ENCODE measurements at places on chromosomes 4 and X.
A peak's percentile ranks its signal among the peaks of the same experiment; 100 is the strongest.

DNA sequence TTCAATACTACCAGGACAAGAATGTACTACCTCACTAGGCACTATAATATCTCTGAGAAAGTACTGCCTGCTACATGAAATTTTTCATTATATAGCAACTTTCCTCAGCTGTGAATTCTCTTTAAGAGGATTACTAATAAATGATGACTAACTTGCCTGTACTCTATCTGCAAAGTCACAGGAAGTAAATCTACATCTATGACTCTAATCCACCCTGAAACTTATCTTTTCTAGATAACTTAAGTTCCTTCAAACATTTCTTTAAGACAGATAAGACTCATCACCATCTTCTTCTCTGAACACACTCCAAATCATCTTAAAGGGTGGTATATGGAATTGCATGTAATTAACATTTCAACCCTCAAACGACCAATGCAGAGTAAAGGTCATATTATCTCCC lies 28.8 kb downstream of the RPS6KA3 start:
- no peak for DNase-seq

DNA sequence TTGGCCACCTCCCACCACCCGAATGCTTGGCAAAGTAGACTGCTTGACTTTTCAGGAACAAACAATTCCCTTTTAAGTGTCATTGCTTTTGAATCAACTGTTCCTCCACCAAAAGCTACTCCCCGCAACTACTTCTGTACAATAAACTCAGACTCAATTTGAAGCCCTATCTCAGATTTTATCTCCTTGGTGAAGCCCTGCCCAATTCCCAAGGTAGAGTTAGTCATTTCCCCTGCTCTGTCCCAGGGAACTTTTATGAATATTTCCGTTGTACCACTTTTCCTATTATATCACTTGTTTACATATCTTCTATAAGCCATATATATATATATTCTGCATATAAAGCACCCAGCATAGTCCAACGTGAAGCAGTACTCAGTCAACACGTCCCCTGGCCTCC lies 102.8 kb downstream of the C4orf51 start:
- no peak for DNase-seq

- no peak for DNase-seq
Observed at GRCh38 chr4:17336986-17337385, 174.9 kb downstream of the QDPR start.

DNA sequence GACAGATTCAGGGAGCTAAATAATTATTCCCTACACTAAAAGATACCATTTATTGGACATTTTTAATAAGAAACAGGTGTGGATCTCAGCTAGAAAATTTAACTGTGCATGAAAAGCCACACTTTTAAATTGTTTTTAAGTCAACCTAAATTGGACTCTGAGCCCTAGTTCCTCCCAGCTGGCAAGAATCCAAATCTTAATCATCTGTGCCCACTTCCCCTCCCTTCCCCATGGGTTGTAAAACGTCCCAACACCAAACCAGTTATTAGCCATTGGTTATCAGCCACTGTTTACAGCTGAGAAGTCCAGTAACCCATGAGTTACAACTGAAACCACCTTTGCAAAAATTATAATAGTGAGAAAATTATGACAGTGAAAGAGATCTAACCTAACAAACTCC lies 125.6 kb upstream of the S100G start:
- no peak for DNase-seq

- DNase-seq, result no peak
Observed at GRCh38 chrX:79081895-79082512, 62.5 kb upstream of the GPR174 start.

DNA sequence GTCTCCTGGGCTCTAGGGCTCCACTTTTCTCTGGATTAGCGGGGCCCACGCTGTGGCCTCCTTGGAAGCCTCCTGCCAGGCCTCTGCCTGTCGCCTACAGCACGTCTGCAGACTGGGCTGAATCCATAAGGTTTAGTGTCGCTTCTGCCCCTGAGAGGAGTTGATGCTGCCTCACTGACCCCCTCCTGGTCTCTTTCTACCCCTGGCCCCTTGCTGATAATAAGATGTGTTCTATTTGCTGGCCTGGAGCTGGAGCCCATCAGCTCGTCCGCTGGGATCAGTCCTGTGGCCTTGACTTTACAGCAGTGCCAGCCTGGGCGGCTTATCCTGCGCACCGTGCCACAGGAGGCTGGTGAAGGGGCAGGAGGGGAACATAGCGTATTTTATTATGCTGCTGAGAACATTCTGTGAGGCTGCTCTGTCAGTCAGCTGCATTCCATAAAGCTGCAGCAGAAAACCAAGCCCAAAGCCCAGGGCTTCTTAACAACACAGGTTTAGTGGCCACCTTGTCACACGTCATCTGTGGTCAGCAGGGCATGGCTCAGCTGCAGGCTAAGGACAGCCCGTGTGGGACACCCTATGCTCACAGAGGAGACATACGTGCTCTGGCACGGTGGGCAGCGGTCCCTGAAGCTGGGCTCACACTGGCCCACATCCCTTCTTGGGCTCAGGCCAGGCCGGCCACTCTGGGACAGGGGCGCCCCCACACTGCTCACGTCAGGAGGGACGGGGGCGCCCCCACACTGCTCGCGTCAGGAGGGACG lies 29.3 kb upstream of the HGFAC start:
- DNase-seq, result no peak

GRCh38 chr4:8587469-8588195 lies 4.9 kb upstream of the CPZ start:
- peak; percentile 14 for DNase-seq

DNA sequence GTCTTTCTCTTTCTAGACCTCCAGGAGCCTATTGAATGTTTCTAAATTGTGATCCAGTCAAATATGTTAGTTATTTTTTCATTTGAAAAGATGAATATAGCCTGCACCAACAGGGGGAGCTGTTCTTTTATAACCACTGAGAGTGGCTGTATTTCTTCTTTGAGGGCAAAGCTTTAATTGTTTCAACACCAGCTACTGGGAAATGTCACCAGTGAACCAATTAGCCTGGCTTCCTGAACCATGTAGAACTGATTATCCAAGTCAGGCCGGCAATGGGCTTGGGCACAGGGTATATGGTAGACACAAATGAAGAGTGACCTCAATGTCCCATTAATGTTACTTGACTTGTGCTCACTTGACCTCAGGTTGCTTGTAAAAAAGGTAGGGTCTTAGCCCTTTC lies 4.8 kb upstream of the DAPP1 start:
- no peak for DNase-seq

DNA sequence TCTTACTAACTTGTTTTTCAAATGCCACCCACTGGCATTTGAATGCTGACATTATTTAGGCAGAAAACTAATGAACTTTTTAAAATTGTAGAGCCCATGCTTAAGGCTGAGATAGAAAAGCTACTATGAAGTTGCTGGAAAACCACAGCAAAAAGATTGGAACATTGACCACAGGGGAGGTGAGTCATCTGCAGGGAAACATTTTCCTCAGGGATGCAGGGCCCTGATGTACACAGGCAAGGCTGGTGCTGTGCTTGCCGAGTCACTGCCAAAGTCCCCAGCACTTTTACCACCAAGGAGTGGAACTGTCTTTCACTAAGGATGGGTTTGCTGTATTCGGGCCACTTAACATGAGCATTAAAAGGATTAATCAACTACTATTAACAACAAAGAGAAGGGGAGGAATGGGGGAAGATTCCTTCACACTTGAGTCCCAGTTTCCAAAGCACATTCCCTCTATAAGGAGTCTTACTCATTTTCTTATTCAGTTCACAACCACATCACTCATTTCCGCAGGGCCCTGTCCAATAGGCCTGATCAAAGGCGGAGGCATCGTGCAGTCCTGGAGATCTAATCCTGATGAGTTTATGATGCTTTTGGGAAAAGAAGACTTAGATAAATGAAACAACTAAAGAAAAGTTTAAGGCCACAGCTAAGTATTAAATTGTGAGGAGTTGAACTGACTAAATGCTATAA lies 202.9 kb upstream of the NPY2R start:
- no peak for DNase-seq

DNA sequence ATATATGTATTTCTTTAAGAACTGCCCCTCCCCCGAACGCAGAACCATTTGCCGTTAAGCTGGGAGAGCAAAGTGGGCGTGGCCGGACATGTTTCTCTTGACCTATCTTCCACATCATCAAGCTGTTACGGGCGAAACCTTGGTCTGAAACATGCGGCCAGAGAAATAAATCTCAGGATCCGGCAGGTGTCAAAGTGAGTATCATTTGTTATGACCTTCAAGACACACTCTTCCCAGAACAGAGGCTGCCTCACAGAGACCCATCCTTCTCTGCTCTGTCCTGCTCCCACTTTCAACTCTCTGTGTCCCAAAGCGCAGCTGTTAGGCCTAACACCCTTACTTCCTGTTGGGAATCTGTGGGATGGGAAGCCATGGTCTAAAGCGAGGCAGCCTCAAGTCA lies at the start of gene MAGEB18:
MAGEB18 (plus strand) TSS at position 70 of the 400 bp plus-strand sequence. CDS start 643 bp downstream, outside the sequence.
- no peak for DNase-seq

DNA sequence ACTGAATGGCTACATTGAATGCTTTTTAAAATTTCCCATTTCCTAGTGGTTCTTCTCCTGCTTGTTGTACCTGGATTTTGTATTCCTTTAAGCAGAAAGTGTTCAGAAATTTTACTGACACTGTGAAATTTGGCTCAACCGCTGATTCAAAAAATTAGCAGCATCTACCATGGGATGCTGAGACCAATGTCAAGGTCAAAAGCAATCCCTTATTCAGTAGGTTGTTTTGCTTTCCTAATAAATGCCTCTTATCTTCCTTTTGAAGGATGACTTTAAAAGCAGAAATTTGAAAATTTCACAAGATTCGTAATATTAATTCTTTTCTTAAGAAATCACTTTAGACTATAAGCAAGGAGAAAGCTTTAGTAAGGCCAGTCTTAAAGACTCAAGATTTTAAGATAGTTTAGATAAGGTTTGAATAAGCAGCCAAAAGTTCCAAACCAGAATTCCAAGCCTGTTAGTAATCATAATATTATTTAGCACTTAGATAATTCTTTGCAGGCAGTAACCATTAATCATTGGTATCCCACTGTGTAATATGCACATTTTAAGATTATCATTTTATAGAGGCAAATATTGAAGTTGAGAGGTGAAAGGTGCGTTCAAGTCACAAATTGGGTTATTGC lies 508.8 kb downstream of the ANKRD50 start:
- DNase-seq, result no peak

DNA sequence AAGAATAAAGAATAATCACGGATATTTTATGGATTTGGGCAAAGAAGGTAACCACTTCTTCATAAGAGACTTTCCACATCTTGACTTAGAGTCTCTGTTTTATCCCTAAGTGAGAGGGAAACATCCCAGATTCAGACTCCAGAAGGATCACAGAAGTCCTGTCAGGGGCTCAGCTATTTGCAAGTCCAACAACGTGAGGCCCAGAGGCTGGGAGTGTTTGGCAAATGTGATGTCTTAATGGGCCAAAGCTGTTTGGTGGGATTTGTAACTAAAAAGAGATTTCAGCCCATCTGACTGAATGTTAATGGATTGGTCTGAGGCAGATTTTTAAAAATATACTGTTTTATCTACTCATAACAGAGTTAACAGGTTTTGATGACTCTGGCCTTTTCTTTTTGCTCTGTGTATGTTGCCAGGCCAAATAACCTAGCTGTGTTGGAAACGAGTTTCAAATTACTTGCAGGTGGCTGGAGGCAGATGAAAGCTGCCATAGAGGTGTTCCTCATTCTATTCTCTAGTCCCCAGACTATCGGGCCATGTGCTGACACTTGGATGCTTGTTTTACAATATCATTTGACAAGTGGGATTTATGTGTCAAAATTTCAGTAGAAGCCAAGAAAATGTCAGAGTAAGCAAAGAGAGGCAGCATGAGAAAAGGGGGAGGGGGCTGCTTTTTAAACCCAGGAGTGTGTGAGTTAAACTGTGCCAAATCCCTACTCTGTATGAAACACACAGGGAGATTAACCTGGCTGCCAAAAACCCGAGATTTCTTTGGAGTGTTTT lies 330.9 kb downstream of the DCHS2 start:
- no peak for DNase-seq

- DNase-seq, result no peak
Observed at GRCh38 chr4:53186714-53187358, 179.0 kb downstream of the SCFD2 start.

DNA sequence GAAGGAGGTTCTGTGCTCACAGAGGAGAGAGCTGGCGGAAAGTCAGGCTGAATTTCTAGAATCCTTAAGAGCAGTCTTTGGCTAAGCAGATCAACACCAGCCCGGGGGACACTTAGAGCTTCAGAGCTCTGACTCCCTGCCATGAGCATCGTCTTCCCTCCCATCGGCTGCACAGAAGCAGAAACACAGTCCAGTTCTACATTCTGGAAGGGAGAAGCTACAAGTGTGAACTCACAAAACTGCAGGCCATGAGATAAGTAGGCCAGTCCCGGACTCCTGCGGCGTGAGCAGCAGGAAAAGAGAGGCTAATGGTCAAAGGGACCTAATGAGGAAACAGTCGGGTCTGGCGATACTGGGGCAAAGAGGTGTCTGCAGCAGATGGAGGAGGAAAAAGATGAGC lies 211.5 kb downstream of the DHX15 start:
- DNase-seq, result no peak

DNA sequence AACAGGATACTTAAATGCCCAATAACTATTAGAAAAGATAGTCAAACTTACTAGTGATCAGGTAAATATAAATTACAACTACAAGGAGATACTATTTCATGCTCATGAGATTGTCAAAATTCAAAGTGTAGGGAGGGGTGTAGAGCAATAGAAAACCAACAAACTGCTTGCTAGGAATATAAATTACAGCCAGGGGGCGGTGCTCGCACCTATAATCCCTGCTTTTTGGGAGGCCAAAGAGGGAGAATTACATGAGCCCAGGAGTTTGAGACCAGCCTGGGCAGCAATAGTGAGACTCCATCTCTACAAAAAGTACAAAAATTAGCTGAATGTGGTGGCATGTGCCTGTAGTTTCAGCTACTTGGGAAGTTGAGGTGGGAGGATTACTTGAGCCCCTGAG lies 556.5 kb upstream of the NR3C2 start:
- no peak for DNase-seq

DNA sequence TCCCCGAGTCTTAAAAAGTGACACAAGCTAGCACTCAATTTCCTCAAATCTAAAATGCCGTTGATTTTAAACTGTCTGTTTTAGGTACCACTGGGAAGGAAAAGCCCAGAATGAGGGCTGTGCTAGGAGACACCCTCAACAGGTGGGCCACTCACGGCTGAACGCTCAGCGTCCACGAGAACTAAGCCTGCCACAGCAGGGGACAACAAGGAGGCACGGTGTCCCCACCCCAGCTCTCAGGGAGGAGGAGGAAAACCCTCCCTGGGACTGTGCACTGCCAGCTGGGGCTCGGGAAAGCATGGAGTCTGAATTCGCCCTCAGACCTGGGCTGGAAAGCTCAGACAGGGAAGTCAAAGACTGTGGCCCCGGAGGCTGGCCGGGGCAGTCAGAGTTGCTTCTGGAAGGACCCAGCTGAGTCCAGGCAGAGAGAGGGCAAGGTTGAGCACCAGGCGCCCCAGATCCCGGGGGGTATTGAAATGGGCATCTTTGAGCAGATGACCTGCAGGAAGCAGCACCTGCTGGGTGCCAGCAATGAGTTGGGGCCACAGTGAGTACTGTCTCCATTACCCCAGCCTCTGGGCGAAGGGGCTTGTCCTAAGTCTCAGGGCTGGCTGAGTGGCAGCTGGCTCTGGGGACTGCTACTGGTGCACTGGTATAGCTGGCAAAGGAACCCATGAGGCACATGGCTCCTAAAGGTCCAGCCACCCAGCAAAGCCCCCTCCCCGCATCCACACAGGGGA lies 769 bp upstream of the CPZ start:
- no peak for DNase-seq

- DNase-seq, result no peak
Observed at GRCh38 chr4:170476351-170476750, 386.6 kb upstream of the AADAT start.

Measured in mucosa of descending colon (tissue), 3 donors.